AG08396 (cell line): ENCODE measurements at places on chromosomes 16 and 17.

- DNase-seq: no peak
These were observed 2.5 kb upstream of the IGSF6 start for GRCh38 chr16:21654881-21655280.

- DNase-seq: peak; percentile 67
These were observed at the start of gene TMC6 for GRCh38 chr17:78128551-78129350. Gene TMC6, minus strand, starts transcription at chr17:78128755. Its CDS starts 1,923 bp downstream, at chr17:78126832.

DNA sequence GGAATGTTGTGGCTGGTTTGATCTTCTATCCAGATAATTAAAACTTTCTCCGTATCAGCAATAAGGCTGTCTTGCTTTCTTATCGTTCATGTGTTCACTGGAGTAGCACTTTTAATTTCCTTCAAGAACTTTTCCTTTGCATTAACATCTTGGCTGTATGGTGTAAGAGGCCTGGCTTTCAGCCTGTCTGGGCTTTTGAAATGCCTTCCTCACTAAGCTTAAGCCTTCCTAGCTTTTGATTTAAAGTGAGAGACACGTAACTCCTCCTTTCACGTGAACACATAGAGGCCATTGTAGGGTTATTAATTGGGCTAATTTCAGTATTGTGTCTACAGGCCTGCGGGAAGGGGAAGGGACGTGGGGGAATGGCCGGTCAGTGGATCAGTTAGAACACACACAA, 42.9 kb downstream of the MSI2 start:
- no peak for DNase-seq

DNA sequence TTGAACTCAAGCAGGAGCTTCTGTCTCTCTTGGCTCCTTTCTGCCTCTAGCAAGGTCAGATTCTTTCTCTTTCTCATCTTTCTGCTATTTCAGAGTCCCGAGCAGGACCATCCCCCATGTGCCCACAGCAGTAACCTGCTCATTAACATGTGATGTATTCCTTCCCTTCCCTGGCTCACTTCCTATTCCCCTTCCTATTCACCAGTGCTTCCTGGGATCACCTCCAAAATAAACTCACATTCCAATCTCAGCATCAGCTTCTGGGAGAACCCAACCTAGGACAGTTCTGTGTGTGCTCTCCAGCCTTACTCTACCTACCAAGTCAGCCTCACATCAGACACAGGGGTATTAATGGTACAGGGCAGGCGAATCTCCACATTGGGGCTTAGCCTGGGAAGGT, 546.4 kb upstream of the SALL1 start:
- no peak for DNase-seq

GRCh38 chr16:56870276-56870888, 5.4 kb downstream of the SLC12A3 start:
- DNase-seq: no peak

- no peak for DNase-seq
These were observed 188.8 kb upstream of the CHMP6 start for GRCh38 chr17:80802626-80803450.

DNA sequence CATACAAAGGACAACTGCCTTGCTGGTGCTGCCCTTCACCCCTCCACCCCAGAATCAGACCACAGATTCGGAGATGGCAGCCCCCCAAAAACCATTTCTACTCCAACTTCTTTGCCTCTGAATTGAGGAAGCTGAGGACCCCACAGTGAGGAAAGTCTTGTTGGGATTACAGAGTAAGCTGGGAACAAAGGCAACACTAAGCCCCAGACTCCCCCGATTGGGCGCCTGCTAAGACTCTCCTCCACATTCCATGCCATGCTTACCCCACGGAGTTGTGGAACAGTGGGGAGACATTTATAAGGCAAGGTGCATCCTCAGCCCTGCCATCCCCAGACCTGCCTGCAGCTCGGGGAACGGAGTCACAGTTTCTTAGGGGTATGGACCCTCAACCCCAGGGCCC, 1.9 kb downstream of the GIT1 start:
- no peak for DNase-seq
